Posterior cingulate gyrus (tissue), 11 donors: ENCODE measurements at places on chromosomes 6 and 20.

DNA sequence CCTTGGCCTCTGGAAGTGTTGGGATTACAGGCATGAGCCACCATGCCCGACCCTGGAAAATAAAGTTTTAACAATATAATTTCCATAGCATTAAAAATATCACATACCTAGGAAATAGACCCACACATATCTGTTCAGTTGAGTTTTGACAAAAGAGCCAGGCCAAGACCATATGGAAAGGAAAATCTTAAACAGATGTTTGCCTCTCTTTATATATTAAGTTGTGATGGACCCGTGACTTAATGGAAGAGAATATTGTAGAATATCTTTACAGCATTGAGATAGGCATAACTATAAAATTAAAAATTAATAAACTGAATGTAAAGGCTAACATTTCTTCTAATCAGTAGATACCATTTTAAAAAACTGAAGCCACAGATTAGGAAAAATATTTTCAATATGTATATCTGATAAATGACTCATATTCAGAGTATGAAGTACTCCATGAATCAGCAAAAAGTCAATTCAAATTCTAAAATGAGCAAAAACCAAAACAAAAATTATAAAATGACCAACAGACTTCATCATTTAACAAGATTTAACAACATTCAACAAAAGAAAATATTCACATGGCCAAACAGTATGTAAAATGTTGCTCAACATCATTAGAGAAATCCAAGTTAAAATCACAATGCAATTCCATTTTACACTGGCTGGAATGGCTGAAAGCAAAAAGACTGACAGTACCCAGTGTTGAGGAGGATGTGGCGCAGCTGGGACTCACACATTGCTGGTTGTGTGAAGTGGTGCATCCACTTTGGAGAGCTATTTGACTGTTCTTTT lies 43.3 kb downstream of the GTF2H5 start:
- no peak for DNase-seq

DNA sequence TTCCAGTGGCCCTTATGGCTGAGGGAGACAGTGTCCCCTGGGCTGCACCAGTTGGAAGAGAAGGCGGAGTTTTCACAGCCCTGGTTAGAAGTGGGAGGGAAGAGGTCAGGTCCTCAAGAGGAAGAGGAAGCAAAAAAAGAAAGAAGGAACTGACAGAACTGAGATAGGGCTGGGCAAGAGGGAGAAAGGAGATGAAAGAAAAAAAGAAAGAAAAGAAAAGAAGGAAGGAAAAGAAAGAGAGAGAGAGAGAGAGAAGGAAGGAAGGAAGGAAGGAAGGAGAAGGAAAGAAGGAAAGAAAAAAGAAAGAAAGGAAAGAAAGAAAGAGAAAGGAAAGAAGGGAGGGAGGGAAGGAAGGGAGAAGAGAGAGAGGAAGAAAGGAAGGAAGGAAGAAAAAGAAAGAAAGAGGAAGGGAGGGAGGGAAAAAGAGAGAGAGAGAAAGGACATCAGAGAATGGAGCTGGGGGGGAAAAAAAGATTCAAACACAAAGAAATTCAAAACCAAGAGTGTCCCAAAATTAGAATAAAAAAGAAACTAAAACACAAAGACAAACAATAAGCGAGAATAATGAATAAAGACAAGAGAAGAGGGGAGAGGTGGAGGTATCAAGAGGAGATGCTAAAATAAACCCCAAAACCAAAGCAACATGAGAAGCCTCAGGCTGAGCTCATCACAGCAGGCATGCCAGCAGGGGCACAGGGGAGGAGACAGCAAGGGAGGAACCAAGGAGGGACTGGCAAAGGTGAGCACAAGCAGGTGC lies 5.3 kb upstream of the FUCA2 start:
- DNase-seq, result no peak

DNA sequence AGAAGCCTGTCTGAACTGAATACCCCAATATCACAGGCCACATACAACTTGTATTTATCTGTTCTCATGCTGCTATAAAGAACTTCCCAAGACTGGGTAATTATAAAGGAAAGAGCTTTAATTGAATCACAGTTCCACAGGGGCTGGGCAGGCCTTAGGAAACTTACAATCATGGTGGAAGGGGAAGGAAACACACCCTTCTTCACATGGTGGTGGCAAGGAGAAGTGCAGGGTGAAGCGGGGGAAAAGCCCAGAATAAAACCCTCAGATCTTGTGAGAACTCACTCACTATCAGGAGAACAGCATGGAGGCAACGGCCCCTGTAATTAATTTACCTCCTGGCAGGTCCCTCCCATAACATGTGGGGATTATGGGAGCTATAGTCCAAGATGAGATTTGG lies 50.3 kb upstream of the FNDC1 start:
- DNase-seq, result no peak

GRCh38 chr6:72748759-72749158 lies 126.9 kb downstream of the KCNQ5 start:
- DNase-seq, result no peak

- no peak for DNase-seq
Measured at GRCh38 chr20:36872852-36873251, 3.1 kb upstream of the TLDC2 start.
